HT1080 (cell line): ENCODE measurements at places on chromosomes 7 and 10.

GRCh38 chr10:111098679-111099437 lies 22.0 kb downstream of the ADRA2A start:
- DNase-seq = peak; percentile 42

DNA sequence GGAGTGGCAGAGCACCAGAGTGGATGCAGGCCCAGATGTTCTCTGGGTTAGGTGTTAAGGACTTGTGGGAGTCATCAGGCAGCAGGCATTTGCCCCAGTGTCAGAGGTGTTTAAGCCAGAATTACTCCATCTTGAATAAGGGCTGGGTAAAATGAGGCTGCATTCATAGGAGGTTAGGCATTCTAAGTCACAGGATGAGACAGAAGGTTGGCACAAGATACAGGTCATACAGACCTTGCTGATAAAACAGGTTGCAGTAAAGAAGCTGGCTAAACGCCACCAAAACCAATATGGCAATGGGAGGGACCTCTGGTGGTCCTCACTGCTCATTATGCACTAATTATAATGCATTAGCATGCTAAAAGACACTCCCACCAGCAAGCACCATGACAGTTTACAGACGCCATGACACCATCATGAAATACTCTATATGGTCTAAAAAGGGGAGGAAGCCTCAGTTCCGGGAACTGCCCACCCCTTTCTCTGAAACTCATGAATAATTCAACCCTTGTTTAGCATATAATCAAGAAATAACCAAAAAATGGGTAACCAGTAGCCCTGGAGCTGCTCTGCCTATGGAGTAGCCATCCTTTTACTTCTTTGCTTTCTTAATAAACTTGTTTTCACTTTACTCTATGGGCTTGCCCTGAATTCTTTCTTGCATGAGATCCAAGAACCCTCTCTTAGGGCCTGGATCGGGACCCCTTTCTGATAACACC lies 882 bp upstream of the LRRC61 start:
- no peak for DNase-seq

DNA sequence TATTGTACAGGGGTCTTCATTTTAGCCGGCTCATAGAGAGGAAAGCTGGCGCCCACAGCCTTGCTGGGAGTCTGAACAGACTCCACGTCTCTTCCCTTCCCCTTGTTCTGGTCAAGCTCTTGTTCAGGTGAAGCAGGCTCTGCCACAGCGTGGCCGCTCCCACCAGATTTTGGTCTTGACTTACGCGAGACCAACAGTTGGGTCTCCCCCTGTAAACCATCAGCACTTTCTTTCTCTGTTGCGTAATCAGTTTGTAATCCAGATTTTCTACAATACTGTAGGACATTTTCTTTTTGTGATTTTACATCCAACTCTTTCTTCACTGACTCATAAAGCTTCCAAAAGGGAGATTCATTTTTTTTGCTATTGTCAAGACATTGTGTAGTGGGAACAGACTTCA lies 10.9 kb downstream of the MKI67 start:
- DNase-seq = no peak

DNA sequence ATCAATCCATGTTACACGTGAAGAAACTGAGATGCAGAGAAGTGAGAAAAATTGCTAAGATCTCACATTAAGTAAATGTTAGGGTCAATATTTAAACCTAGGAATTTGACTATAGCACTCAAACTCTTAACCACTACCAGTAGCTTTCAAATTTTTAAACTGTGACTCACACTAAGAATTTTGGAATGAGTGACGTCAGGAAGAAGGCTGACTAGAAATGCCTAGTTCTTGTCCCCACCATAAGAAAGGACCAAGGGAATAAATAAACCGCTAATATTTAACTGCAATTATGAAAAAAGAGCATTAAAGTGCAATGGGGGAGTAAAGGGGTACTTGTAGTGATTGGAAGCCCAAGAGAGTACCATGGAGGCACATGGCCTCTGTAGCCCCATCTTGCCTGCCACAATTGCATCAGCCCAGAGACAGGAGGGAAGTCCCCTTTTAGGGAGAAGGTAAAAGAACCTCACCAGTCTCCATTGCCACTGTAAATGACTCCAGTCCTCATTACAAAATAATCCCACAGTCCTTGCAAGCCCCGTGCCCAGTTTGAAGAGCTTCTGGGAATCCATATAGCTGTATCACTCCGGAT lies 3.5 kb upstream of the AKR1B1 start:
- DNase-seq = peak; percentile 89

DNA sequence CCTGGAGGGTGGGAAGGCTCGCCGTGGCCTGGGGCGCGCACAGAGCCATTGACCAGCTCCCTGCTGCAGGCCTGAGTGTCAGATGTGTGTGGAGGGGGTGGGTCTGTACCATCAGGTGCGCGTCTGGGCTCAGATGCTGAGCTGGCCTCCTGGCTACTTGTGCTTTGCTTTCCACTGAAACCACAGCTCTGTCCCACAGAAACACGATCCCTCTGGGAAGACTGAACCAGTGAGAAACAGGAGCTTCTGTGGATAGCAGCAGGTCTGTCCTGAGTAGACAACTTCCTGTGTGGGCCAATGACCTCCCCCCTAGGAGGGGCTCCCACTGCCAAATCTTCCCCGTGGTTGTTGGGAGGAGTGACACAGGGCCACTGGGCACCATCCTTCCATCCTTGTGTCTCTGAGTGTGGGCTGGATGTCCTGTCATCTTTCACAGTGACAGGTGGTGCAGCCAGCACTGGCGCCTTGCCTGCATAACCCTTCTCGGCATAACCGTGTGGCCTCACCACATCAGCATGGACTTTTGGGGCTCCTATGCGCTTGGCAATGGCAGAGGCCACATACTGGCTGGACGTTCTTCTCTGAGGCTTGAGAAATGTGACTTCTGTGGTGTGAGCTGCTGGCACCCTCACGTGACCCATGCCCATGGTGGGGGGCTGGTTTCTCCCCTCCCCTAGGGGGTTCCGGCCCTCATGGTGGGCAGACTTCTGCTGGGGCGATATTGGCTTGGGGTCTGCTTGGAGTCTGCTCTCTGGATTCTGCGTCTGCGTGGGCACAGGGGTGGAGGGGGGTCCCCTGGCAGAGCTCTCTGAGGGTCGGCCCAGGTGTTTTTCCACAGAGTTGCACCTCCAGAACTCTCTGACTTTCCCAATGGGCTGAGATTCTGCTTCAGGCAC lies 245.5 kb upstream of the GRB10 start:
- DNase-seq = no peak

DNA sequence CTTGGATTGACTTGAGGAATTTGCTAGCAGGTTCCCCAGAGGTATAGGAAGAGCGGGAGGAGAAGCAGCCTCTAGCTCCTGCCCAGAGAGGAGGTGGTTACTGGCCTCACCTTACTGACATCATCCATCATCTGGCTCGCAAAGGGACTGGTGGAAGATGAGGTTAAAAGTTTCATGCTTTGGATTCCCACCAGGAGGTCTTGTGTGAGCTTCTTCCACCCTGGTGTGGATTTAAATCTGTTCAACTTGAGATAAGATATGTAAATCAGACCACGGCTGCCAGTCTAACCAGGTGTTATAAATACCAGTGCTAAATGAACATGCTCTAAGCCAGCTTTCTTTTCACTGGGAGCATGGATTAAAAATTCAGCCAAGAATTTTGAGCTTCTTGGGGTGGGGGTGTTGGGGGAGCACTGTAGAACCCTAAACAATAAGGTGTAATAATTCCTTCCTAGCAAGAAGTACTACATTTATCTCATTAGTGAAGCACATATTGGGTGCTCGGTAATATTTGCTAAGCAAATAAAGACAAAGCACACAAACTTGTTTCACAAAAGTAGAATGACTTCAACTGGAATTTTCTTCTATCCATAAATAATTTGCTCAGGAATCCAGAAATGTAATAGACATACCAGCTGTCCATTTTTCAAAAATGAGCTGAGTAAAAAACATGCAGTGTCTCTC lies 7.8 kb downstream of the PROSER2 start:
- DNase-seq = no peak

DNA sequence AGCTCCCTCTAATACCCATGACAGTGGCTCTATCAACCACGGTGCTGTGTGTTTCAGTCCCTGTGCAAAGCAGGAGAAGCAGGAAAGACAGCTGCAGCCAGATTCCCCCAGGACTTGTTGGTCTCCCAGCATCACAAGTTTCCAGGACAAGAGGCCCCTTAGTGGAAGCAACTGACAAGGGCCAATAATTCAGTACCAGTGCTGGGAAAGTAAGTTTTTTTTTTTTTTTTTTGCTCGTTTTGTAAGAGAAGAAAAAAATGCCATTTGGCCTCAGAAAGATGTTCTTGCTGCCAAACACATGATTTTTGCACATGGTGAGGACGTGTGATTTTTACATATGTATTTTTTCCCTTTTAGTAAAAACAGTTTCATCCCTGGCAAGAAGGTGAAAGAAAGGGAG lies 284.2 kb upstream of the ZMIZ1 start:
- no peak for DNase-seq

- DNase-seq = no peak
These were observed 8.2 kb upstream of the MTPAP start for GRCh38 chr10:30357075-30357801.

DNA sequence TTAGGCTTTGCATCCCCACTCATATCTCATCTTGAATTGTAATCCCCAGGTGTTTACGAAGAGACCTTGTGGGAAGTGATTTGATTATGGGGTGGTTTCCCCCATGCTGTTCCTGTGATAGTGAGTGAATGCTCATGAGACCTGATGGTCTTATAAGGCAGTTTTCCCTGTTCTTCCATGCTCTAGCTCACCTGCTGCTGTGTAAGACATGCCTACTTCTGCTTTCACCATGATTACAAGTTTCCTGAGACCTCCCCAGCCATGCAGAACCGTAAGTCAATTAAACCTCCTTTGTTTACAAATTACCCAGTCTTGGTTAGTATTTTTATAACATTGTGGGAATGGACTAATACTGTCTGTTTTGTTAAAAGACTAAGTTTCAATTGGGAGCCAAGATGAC lies 35.3 kb upstream of the ZNF92 start:
- DNase-seq = no peak

- no peak for DNase-seq
These were observed 64.0 kb downstream of the CSGALNACT2 start for GRCh38 chr10:43202224-43202656.

DNA sequence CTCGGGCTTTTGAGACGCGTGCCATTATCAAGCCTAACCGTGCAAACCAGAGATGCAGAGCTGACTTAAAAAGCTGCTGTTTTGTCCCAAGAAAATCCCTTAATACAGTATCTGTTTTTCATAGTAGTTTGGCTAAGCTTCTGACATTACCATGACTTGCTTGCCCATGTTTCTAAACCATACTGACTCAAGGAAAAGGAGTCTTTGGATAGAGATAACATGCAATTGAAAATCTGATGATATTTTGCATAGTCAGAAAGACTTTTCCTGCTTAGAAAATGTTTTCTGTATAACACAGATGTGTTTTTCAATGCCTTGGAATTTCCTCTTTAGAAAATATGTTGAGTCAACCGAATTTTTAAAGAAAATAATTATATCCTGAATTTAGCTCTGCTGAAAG lies 21.5 kb upstream of the AKR1E2 start:
- DNase-seq = no peak

GRCh38 chr10:97612386-97612785 lies 20.9 kb downstream of the MORN4 start:
- peak; percentile 70 for DNase-seq

DNA sequence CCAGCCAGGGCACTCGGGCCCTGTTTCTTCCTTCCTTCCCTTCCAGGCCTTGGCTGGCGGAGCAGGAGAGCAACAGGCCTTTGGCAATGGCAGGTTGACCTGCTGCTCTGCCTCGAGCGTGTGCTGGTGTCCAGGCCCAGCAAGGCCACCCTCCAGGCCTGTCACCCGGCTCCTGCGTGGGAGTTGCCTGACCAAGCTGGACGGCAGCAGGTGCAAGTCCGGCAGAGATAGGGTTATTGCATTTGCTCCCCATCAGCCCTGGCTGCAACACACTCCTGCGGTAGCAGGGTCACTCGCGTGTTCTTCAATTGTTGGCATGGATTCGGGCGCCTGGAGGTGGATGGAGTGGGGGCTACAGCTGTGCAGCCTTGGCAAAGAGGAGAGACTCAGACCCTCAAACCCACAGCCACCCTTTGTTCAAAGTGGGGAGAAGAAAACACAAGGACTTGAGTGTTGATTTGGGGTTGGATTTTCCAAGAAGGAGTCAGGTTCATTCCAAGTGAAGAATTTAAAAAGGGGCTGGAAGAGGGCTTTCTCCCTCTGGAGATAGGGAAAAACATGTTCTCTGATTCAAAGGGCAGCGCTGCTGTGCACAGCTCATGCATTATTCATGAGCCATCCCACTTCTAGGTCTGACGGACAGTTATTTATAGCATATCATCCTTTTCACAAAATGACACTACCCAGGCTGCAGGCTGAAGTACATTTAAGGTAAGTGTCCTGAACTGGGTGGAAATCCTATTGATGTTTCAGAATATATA lies 64.2 kb upstream of the PITRM1 start:
- no peak for DNase-seq

DNA sequence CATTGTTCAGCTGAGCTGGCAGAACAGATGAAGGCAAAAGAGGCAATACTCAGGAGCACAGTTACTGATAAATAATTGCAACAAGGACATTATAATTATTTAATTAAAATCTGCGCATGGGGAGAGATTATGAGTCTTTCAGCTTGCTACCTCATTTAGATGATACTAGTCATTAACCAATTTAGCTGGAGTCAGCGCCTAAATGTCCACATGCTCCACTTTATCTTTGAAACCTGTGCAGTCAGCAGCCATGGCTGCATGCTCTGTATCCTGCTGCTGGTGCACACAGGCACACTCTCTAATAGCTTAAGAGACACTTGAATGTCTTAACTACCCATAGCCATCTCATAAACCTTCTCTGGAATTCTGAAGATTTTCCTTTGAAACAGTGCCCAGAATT lies 196.8 kb downstream of the PPP1R3A start:
- DNase-seq = no peak

DNA sequence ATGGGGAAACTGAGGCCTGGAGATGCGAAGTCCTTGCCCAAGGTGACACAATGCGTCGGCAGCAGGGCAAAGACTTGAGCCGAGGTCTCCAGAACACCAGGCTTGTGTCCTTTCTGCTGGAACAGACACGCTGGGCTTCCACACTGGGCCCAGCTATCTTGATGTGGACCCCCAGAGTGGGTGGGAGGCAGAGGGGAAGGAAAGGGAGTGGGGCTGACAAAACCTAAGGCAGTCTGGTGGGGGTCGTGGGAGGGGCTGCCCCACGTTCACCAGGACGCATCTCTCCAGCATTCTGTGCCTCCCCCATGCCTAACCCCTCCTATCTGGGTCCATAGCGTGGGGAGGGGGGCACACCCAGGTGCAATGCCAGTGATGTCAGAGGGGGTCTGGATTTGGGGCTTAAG lies 38.1 kb downstream of the PPIF start:
- DNase-seq = no peak

DNA sequence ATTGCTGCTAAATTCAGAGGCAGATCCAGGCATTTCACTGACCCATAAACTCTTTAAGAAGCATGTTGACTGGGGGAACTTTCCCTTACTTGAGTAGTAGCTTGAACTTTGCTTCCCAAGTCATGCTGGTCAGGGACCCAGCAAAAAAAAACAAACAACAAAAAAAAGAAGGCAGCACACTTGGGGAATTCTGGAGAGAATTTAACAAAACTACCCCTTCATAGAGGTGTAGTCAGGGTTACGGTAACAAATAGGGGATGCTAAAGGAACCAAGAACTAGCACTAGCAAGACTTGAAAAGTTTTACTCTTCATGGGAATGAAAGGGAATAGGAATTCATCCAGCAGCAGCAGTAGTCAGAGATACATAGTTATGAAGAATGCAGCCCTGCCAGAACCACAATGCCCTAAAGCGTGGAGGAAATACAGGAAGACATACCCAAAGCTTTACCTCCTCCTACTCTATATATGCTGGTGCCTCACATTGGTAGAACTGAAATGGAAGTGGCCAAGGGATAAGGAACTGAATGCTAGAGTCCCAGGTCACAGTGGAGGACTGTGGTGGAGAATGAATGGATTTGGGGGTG lies 67.3 kb downstream of the PHYHIPL start:
- DNase-seq = no peak

- no peak for DNase-seq
These were observed 112.9 kb downstream of the VIPR2 start for GRCh38 chr7:159031750-159032149.
